ENCODE measurements at places on chromosomes 13 and 19. TPM values are rescaled to one million over a fixed set of nuclear protein-coding genes. Genes with fewer than 3 reads are reported as not detected.
A peak's percentile ranks its signal among the peaks of the same experiment; 100 is the strongest.

The CYP4F3 gene
- not detected for polyA plus RNA-seq

GRCh38 chr13:103068836-103069235, 2.6 kb upstream of the SLC10A2 start:
- no peak for DNase-seq

The FOXO1 gene
- polyA plus RNA-seq, result 5.3 TPM

- no peak for DNase-seq
Measured at GRCh38 chr19:48480183-48480557, 11.0 kb downstream of the CYTH2 start.

- DNase-seq, result no peak
Measured at GRCh38 chr13:60798503-60798902, 401.5 kb downstream of the TDRD3 start.

DNA sequence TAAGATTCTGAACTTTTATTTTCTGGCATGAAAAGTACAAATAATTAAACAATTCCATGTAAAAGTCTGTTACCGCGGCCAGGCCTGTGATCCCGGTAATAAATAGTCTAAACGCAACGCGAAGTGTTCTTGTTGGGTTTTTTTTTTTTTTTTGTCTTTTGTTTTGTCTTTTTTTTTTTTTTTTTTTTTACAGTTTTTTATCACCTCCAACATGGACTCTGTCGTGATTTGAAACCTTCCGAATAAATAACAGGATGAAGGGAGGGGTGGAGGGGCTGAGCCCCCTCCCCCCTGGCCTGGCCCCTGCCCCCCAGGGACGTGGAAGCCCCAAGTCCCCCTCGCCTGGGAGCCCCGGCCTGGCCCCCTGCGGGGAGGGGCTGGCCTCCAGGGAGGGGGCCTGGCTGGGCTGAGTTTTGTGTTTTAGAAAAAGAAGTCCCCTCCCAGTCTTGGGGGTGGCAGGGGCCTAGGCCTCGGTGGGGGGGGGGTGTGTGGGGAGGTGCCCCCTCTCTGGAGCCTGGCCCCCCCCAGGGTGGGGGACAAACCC, 16.0 kb downstream of the PRKCSH start:
- no peak for DNase-seq

The SPACA4 gene
- not detected for polyA plus RNA-seq

- DNase-seq, result no peak
Measured at GRCh38 chr13:23695711-23696464, 125.7 kb downstream of the TNFRSF19 start.

DNA sequence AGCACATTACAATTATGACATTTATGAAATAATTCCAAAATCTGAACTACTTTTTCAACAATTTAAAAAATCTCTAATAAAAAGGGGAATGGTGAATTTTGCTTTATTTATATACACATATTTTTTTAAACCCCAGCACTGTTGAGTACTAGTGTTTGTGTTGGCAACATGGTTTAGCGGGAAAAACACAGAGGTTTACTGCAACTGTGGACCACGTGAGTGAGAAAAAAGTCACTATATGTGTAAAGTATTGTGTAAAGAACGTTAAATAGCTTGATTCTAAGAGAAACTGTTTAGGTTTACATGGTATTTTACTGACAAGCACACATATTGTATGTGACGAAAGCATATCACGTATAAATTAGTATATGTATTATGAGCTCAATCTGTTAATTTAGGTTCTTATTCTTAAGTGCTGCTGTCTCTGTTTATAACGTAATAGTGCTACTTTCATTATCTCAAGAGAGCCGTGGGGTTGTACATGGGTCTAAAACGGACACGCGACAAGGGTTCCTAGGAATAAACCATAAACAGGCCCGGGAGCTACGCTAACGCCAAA, 617 bp downstream of the SKA3 start:
- DNase-seq, result peak; percentile 4

GRCh38 chr13:94145966-94146365, 333.5 kb downstream of the DCT start:
- no peak for DNase-seq

The MISP3 gene
- polyA plus RNA-seq, result 0.39 TPM

The ALKBH6 gene
- polyA plus RNA-seq, result 17.5 TPM

The GRK1 gene
- 0.02 TPM for polyA plus RNA-seq

GRCh38 chr13:39959497-39960144, 304.2 kb downstream of the COG6 start:
- no peak for DNase-seq

The OR7D2 gene
- not detected for polyA plus RNA-seq

The SHANK1 gene
- 1.8 TPM for polyA plus RNA-seq

DNA sequence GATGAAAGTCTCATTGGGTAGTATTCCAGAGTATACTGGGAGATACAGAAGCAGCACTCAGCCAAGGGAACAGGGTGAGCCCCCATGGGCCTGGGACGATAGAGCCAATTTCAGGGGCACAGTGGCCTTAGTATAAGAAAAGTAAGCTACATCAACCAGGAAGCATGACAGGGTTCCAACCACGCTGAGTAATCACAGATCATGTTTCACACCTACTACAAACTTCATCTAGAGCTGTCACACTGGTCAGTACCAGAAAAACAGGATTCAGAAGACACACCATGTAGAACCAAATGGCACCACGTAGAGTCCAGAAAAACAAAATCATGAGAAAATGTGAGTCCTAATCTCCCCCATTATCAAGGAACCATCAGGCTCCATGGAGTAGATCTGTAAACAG, 1292.4 kb upstream of the MIR17HG start:
- DNase-seq, result no peak

- DNase-seq, result no peak
Measured at GRCh38 chr13:45199711-45200110, 1.1 kb downstream of the KCTD4 start.

DNA sequence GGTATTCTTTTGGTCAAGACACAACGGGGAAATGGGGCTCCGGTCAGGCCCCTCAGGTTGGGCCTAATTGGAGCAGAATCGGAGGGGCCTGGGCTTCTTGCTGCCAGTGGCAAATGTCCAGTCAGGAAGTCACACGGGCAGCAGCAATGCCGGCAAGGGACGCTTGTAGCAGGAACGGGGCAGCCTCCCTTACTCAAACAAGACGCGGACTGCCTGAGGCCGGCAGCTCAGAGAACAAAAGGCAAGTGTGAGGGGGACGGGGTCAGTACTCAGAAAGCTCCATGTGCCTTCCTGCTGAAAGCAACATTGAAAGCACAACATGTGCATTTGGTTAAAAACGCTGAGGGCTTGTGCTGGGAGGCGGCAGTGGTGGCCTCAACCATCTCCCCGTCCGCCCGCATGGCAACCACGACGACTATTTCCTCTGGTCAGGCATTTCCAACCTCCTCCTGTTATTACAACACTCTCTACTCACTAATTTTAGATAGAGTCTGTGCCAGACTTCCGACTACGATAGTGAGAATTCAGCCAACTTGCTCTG, 20.5 kb upstream of the RASA3 start:
- peak; percentile 49 for DNase-seq

DNA sequence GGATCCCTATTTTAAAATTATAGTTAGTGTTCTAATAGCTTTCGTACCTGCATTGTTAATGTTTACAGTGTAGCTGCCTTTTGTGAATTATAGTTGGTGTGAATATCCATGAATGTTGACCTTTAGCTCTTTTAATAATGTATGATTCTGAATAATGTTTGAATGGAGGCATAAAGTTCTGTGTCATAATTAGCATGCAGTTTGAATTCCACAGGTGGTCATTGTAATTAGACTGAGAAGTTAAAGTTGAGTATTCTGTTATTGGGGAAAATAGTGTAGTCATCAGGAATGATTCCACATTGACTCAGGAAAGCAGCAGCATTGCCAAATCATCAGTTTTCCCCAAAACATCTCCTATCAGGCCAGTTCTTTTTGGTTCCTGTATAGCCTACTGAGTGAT, 12.1 kb downstream of the GPR18 start:
- DNase-seq, result no peak

The ZNF667 gene
- 3.2 TPM for polyA plus RNA-seq

The SMIM44 gene
- polyA plus RNA-seq, result not detected

DNA sequence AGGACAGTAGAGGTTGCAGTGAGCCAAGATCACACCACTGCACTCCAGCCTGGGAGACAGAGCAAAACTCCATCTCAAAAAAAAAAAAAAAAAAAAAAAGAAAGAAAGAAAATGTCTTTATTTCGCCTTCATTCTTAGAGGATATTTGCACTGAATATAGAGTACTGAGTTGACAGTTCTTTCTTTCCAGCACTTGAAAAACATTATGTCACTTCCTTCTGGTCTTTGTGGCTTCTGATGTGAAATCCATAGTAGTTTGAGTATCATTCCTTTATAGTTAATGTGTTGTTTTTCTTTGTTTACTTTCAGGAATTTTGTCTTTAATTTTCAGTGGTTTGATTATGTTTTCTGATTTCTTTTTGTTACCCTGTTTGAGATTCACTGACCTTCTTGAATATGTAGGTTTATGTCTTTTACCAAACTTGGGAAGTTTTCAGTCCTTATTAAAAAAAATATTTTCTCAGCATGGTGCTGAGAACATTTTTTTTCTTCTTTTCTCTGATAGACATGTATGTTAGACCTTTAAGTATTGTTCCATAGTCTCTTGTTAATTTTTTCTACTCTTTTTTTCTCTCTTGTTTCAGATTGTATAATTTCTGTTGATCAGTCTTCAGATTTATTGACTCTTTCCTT, 50.1 kb downstream of the PCCA start:
- DNase-seq, result no peak

- DNase-seq, result no peak
Measured at GRCh38 chr19:347946-348861, 3.6 kb upstream of the MIER2 start.

The NXNL1 gene
- not detected for polyA plus RNA-seq

The DCT gene
- polyA plus RNA-seq, result not detected

The ZNF579 gene
- polyA plus RNA-seq, result 2.6 TPM

GRCh38 chr19:33638167-33639034, 16.6 kb downstream of the CHST8 start:
- no peak for DNase-seq

All from BJ (cell line).